ENCODE measurements at places on chromosomes 2 and 18.

DNA sequence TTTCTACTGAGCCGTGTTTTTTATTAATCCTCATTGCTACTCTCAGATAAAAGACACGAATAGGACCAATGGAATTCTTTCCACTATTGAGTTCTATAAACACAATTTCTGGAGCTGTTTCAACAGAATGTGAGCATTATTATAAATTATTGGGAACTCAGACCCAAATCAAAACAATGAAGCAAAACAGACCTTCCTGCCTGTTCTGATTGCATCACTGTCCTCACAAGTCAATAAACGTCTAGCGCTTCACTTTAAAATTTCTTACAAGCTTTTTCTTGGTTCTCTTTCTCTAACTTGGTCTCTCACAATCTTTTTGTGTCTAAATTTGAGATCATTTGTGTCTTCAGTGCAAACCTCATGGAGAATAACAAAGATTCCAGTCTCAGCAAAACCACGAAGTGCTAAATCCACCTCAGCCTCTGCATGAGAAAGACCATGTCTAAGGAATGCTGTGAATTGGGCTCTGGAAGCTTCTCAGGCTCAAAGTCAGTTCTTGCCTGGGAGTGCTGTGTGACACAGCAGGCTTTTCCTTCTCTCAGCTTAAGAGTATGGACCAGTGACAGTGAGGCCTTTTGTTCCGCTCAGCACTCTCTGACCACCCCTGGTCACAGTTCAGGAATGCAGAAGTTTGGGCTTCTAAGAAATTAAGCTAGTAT, 22.8 kb downstream of the ARHGAP28 start:
- DNase-seq, result no peak

DNA sequence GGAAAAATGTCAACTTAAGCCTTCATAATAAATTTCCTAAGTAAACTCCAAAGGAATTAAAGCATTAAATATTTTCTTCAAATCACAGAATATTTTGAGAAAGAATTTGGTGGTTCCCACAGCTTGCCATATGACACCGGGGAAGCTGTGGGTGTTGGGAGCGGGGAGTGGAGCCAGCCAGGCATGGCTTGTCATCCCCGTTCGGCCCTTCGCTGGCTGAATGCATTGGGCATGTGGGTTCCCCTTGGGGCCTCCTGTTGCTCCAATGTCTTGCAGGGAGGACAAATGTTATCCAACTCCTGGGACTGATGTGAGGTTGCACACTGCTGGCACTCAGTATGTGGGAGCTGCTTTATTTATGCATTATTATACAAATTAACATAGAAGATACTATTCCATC, 18.6 kb downstream of the NGEF start:
- no peak for DNase-seq

GRCh38 chr18:60350941-60351340, 21.6 kb downstream of the MC4R start:
- DNase-seq, result no peak

- no peak for DNase-seq
Observed at GRCh38 chr2:47299555-47299954, 103.4 kb upstream of the MSH2 start.

DNA sequence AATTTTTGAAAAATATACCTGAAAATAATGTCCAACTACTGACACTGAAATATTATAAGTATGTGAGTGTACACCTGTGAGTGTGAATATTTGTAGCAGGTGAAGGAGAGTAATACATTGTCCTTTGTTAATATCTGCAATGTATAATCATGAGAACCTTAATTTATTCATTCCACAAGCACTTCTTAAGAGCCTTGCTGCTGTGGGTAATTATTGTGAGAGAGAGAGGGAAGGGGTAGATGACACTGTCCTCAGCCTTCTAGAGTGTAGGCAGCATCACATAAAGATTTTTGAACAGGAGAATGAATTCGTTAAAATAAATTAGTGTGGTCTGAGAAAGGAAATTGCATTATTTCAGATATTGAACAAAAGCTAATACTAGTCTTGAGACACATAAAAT, 157.2 kb downstream of the MAP2 start:
- DNase-seq, result no peak

GRCh38 chr2:177942731-177943130, 129.8 kb downstream of the PDE11A start:
- DNase-seq, result no peak

DNA sequence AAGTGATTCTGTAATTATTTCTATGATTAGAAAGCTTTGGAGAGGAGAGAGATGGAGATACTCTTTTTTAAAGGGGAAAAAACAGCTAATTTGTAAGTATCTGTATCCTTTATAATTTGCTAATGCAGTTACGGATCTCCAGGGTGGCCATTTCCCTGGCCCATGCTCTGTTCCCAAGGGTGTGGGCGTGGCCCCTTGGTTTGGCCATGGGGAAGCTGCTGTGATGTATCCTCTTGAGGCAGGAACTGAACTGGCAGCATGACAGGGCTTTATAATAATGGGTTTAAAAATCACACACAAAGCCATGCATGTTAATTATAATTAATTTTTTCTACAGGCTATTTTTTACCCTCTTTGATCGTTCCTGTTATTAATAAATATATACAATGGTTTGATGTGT, 27.0 kb downstream of the TRAPPC12 start:
- DNase-seq, result no peak

DNA sequence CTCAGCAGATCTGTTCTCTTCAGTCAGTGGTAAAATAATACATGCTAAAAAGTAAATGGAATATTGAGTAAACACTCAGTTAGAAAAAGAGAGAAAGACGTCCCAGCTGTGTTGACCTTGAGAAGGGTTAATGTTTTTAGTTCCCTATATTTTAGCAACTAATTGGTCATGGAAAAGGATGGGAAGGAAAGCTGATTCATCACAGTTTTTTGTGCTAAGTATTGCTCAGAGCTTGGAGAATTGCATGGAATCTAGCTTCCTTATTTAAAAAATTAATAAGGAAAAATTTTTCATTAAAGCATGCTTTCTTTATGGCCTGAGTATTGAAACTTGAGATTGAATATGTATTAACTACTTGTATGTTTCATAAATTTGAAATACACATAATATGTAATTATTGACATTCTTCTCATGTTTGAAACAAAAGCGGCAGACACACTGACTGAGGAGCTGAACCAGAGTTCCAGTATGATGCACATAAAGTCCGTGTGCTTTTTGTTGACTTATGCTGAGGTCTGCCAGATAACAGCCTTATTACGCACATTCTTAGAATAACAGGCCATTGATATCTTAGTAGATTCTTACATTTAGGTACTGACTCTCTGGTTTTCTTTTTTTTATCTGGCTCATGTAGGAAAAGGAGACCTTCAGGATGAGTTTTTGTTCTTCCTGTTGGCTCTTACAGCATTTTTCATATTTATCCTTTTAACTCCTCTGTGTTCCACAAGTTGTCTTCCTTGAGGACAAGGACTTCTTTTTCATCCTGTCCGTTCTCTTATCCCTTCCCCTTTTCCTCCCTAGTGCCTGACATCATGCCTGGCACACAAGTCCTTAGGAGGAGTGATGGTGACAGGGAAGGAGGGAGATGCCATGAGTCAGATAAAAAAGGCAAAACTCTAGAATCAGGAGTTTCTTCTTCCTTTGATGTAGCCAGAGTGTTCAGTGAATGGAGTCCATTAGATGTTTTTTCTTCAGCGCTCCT, 194.1 kb downstream of the PTPRM start:
- DNase-seq, result no peak

GRCh38 chr18:77249569-77250500, at the start of gene GALR1:
Gene GALR1, plus strand, starts transcription at chr18:77249848. Its CDS starts 701 bp downstream, at chr18:77250549.
- DNase-seq, result no peak

- no peak for DNase-seq
Observed at GRCh38 chr2:232219496-232219870, 159.1 kb upstream of the ALPP start.

- DNase-seq, result no peak
Observed at GRCh38 chr2:164496881-164497280, 124.4 kb downstream of the GRB14 start.

- peak; percentile 26 for DNase-seq
Observed at GRCh38 chr2:60551240-60552077, 2.0 kb downstream of the BCL11A start.

- no peak for DNase-seq
Observed at GRCh38 chr2:144374163-144374661, 145.7 kb downstream of the ZEB2 start.

DNA sequence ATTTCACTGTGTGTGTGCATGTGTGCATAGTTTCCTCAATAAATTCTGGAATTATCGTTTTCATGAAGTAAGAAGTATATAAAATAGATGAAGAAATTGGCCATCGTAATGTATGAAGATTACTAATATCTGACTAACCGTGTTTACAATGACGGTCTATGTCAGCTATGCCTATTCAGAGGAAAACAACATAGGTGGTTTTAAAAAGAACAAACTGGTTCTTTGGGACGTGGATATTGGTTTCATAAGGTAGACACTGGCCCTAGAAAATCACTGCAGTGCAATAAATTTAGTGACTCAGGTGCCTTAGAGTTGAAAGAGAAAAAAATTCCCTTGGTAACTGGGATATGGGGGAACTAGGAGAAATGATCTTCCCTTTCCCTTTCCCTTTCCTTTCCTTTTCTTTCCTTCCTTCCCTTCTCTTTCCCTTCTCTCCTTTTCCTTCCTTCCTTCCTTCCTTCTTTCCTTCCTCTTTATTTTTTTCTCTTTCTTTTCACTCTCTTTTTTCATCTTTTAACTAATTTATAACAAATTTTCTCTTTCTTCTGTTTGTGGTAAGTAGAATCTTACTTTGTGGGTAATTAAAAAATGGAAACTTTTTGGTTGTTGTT, 36.4 kb downstream of the MAP2 start:
- DNase-seq, result no peak

GRCh38 chr2:197383825-197384224, 51.0 kb downstream of the SF3B1 start:
- DNase-seq, result no peak

GRCh38 chr2:69271831-69272257, 115.2 kb downstream of the GFPT1 start:
- DNase-seq, result no peak

DNA sequence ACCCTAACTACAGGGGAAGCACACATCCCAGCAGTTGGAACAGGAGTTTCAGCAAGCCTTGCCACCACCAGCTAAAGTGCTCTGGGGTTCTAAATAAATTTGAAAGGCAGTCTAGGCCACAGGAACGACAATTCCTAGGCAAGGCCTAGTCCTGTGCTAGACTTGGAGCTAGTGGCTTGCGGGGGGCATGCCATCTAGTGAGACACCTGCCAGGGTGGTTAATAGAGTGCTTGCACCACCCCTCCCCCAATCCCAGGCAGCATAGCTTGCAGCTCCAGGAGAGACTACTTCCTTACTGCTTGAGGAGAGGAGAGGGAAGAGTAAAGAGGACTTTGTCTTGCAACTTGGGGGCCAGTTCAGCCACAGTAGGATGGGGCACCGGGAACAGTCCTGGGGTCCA, 101.8 kb downstream of the SLC39A10 start:
- no peak for DNase-seq

- DNase-seq, result no peak
Observed at GRCh38 chr2:70655786-70656185, 102.2 kb upstream of the TGFA start.

GRCh38 chr2:235485362-235485761, 8.5 kb upstream of the AGAP1 start:
- no peak for DNase-seq

GRCh38 chr2:85799215-85799956, 45.6 kb downstream of the ATOH8 start:
- DNase-seq, result peak; percentile 51

DNA sequence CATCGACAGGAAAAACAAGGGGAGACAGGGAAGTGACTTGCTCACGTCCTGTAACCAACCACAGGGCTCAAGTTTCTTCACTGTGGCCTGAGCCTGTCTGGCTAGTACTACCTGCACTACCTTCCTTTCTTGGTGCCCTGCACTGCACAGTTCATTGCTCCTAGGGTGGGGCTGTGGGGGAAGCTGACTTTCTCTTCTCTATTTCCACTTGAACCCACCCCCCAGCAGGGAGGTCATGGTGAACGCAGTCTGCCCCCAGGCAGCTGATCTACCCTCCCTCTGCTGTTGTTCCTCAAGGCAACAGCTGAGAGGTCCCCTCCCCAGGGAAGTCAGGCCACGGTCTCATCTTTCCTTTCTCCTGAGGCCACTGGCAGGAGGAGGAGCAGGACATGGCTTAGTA, 532.1 kb downstream of the SOX11 start:
- DNase-seq, result no peak

DNA sequence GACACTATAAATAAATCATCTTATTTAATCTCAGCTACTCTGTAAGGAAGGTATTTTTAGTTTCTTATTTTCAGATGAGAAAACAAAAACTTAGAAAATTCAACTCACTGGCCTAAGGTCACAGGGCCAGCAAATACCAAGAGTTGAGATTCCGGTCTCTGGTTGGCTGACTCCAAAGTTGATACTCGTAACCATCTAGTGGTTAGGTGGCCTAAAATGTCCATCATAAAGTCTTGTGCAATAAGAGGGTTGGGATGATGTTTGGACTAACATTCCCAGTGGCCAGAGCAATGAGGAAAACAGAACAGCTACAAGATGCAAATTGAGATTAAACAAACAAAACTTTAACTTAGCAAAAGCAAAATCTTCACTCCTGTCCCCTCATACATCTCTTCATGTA, 360.3 kb downstream of the FIGN start:
- no peak for DNase-seq

GRCh38 chr18:35953688-35954087, 18.8 kb upstream of the RMP24 start:
- DNase-seq, result no peak

GRCh38 chr2:50727636-50728339, 304.1 kb downstream of the NRXN1 start:
- DNase-seq, result no peak

- DNase-seq, result no peak
Observed at GRCh38 chr18:59912007-59912550, 12.3 kb downstream of the PMAIP1 start.

DNA sequence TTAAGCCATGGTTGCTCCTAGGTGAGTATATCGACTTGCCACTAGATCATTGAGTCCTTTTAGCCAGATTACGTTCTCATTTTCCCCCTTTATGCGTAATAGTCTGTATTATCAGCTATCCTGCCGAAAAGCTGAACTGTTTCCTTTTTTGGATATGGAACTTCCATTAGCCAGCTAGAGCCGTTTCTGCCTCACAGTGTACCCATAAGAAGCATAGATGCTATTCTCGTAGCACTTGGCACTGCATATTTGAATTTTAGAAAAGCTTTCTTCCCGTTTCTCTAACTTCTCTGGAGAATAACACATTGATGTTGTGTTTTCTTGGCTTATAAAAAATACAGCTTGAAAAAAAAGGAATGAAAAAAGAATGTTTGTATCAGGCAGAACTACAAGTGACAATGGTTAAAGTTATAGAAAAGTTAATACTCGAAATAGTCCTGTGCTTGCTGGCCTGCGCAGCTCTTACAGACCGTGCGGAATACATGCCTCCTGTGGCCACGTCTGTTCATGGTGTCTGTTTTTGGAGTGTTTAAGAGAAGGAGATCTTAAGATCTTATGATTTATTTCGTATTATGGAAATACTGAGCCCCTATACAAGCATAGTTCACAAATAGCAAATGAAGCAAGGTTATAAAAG, 710 bp downstream of the DUSP19 start:
- peak; percentile 12 for DNase-seq

All from LoVo (cell line).